ENCODE measurements at places on chromosomes 7 and 10.

- peak; percentile 67 for DNase-seq
These were observed at the start of gene PRRT4 for GRCh38 chr7:128361411-128362379. TSS of gene PRRT4 (minus strand) at chr7:128361690.

- no peak for DNase-seq
These were observed 211.3 kb upstream of the BMPER start for GRCh38 chr7:33694006-33694405.

DNA sequence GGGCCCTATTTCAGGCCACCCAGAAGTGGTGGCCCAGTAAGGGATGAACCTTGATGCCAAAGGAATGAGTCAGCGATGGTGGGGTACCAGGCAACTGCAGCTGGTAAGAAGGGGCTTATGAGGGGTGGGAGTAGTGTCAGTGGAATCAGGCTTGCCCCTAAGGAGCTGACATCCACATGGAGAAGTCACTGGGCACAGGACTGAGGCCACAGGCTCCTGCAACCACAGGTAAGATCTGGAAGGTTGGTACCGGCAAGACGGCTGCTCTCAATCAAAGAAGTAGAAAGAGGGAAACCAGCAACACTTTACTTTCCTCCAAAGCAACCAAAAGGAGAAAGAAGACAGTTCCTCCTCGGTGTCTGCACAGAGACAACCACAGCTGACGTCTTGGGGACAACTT lies 2.5 kb downstream of the GCK start:
- DNase-seq = no peak

DNA sequence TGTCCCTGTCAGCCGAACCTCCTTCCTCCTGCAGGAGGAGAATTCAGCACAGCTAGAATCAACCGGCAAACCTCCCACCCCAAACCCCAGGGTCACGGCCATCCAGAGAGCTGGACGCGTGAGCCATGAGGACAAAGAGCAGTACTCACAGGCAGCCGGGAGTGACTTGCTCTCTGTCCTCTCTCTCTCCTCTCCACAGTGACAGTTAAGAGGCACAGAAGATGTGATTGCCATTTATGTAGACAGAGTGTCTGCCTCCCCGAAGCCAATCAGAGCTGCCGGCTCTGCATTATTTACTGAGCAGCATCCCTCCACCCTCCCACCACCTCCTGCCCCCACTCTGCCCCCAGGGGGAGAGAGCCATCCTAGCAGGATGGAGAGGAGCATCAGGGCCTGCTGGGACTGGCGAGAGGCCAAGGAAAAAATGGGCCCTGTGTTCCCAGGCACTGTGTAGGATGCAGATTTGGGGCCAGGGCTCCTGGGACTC lies 4.3 kb downstream of the DDC start:
- DNase-seq = no peak

- no peak for DNase-seq
These were observed 4.3 kb downstream of the PLEKHA8 start for GRCh38 chr7:30032310-30033125.

- DNase-seq = no peak
These were observed 28.6 kb downstream of the NAMPT start for GRCh38 chr7:106256144-106256543.

GRCh38 chr7:13067036-13067435 lies 379.6 kb downstream of the ARL4A start:
- no peak for DNase-seq

- DNase-seq = no peak
These were observed 1.6 kb downstream of the PRR15 start for GRCh38 chr7:29565224-29565630.

GRCh38 chr7:22429386-22429785 lies 70.6 kb downstream of the STEAP1B start:
- no peak for DNase-seq

DNA sequence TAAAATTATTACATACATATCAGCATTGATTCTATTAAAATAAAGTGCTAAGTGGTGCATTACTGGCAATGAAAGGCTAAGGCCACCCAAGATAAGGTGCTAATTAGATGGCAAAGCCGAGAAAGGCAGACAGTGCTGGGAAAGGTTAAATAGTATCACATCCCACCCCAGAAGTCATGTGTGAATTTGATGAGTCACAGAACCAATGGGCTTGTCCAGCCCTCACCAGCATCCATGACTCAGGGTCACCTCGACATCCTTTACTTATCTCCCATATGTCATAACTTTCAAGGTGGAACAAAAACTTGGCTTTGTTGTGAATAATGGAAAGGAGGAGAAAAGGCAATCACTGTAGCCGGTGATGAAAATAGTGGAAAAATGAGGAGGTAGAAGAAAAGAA lies 459.1 kb downstream of the PLXNA4 start:
- DNase-seq = no peak

DNA sequence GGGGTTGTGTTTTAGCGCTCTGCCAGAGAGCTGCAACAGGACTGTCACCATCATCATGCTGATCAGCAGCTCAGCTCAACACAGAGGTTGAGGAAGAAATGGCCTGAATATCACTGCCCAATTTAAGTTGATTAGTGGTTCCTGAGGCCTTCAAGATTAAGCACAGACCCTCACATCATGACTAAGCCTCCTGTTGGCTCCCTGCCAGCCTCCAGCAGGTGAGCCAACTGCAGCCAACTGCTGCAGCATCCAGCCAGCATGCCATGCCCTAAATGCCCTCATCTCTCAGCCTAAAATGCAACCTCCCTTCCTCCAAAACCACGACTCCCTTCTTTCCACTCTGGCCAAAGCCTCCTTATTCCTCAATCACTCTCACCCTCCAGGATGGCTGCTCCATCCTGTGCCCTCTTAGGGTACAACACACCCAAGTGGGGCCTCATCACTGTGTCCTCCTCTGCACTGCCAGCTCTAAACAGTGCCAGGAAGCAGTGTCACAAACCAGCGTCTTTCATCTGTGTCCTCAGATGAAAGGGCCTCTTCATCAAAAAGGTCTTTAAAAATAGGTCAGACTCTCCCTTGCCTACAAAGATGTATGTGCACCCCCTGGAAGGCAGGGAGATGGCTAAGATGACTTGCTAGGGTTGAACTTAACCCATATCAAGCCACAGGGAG lies 259.3 kb downstream of the ZEB1 start:
- no peak for DNase-seq

DNA sequence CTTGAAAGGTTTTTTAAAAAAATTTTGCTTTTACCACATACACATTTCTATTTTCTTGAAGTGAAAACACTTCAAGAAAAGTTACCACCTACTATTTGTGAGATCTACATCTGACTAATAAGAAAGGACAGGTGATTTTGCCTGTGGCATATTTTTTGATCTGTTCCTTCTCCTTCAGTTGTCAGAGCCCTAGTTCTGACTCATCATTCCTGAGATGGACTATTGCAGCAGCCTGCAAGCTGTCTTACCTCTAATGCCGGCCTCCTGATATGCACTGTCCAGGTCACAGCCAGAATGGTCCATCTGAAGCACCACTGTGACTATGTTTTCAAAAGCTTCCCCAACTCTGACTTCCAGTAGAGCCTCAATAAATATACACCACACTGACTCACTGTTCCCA lies 28.2 kb upstream of the ANK3 start:
- no peak for DNase-seq

DNA sequence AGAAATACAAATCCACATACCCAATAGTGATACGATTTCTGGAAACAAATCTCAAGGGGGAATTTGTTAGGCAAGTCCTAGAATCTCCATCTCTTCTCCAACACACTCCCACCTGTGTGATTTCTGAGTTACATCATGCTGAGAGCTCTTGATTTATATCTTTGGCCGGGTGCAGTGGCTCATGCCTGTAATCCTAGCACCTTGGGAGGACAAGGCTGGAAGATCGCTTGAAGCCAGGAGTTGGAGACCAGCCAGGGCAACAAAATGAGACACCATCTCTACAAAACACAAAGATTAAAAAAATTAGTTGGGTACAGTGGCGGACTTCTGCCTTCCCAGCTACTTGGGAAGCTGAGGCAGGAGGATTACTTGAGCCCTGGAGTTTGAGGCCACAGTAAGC lies 1.5 kb upstream of the MTPN start:
- DNase-seq = no peak

- DNase-seq = no peak
These were observed 28.9 kb upstream of the TMEM72 start for GRCh38 chr10:44882166-44882720.

DNA sequence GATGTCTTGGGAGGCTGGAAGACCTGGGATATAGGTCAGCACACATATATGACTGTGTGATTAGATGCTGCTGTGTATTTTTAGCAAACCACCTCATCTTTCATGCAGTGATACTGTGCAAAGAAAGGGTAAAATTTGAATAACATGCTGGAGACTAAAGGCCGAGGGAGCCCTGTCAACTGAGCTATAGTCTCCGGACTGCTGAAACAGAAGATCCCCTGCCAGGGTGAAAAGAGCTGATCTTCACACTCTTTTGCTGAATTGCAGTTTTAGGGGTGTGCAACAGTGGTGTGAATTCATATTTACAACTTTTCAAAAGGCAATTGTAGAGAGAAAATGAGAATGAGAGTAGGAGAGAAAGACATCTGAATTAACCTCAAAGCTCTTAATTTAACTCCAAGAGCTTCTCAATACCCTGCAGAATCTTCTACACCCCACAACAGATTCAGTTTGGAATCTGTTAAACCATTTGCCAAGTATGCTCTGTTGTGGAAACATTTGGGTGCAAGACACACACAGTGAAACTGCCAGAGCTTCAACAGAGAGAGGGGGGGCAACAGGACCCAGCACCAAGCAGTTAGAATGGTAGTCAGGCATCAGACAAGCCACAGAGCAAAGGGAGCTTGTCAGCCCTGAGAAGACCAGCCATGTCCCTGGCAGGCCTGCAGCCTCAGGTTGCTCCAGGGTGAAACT lies 190.1 kb upstream of the STK17A start:
- no peak for DNase-seq

DNA sequence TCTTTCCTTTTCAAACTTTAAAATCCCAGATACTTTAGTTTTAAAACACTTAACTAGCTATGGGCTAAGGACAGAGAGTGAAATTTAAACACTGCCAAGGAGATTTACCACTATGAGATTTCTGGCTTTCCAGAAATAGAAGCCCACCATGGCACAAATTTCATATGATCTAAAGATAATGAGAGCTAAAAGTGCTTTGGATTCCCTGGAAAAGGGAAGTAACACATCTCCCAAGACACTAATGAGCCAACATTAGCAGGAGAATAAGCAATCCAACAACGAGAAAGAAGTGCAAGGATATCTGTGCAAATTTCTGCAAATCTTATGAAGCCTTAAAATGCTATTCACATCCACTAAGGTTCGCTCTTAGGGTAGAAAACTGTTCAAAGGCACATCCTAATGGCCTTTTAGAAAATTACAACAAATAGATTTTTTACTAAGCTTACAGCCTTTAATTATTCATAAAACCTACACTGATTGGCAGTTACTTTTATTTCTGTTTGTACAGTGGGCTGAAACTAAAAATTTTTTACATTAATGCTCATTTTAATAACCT lies 100.3 kb downstream of the RAPGEF5 start:
- DNase-seq = no peak

- DNase-seq = no peak
These were observed 1080.6 kb upstream of the LRRN3 start for GRCh38 chr7:110010359-110010758.

DNA sequence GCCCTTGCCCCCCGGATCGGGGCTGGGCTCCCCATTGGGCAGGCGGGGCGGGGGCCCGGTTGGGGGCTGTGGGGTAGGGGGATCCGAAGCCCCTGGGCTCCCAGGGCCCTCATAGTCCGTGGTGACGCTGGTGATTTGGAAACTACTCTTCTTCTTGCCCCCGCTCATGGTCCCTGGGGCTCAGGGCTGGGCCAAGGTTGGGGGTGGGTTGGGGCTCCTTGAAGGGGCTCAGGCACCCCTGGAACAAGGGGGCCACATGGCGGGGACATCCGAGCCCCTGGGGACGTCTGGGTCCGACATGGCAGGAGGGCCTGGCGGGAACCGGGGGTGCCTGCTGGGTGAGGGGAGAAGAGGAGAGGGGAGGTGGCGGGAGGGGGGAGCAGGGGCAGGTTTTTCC lies 1.1 kb downstream of the TSC22D4 start:
- peak; percentile 56 for DNase-seq

- DNase-seq = no peak
These were observed 438.9 kb downstream of the RPS24 start for GRCh38 chr10:78472551-78472890.

All from activated T-cell treated with anti-CD3 and anti-CD28 coated beads, Interleukin-2, amount 50 U/mL, for 24 hours (primary cell).